ENCODE measurements at places on chromosomes 11 and 22.
A peak's percentile ranks its signal among the peaks of the same experiment; 100 is the strongest.

DNA sequence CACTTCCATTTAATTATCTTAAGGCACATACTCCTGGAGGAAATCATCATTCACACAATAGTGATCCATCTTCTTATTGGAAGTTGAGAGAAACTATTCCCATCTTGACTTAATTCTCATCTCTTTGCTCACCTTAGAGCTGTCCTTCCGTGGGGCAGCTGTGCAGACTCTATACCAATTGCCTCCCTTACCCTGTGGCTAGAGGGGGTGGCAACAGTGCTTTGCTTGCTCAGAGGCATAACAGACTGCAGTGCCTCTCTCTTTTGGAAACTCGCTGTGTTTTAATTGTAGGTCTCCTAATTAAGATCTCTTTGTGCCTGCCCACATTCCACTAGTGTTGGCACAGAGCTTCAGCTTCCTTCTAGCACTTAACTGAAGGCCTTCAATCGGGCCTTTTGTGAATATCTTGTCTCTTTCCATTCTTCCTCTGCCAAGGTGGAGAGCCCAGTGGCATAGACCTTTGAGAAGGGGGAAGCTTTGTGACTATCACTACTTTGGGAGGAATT is 5.5 kb downstream of the KMT2A start:
- DNase-seq = no peak

DNA sequence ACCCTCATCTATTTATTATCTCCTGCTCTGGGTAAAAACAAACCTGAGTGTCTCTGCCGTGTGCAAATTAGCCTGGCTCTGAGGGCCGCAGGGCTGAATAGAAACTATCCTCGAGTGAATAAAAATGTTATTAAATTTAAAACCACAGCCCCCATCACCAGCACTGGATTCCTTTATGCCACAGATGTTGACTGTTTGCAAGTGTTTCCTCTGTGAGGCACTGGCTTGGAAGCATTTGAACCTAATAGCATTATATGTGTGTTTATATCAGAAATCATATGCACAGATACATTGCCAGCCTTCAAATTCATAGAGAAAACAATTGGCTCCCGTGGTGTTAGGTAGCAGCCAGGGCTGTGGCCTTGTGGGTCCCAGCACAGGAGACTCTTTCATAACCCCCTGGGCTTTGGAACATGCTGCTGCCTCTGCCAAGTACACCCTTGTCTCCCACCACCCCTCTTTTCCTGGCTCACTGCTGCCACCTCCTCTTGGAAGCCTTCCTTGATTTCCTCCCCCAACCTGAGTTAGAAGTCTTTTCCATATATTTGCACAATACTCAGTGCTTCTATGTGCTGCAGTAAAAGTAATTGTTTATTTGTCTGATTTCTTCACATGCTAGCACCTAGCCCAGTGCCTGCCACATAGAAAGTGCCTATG is 294.4 kb downstream of the DDX10 start:
- no peak for DNase-seq

DNA sequence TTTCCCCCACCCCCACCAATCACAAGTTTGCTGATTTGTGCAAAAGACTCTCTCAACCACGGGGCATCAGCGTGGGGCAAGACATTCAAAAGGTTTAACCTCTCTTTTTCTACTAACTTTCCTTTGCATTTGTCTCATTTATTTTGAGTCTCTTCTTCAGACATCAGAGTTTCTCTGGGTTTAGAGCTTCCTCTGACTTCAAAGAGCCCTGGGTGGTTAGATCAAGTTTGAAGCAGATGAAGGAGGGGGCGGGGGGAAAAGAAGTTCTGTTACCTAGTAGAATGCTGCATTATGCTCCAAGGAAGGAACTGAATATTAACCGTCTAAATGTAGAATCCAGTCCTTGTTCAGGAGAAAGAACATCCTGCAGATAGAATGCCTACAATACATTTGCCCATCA is 24.5 kb downstream of the GAS2 start:
- DNase-seq = no peak

DNA sequence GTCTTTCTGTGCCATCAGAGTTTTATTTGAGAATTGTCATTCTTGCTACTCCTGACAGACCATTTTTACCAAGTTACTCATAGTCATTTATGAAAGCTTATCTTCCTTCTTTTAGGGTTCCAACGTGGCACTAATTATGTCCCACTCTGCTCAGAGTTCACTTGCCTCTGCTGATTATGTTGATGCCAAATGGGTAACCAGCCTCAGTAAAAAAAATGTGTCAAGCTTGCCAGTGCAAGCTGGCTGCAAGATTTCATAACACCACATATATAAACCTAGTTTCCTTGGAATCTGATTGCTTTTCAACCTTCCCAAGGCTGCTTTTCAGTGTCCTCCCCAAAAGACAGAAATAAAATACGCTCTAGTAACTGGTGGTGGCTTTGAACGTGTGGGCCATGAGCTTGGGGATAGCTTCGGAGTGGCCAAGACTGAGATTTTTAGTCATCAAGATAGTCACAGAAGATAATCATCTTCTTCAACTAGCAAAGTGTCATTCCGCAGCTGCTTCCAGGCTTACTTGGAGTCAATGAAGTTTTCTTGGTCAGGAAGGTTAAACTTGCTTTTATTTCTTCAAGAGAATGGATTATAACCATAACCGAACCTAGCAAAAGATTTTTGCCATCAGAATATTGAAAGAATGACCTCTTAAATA is 29.5 kb upstream of the APOA1 start:
- no peak for DNase-seq

DNA sequence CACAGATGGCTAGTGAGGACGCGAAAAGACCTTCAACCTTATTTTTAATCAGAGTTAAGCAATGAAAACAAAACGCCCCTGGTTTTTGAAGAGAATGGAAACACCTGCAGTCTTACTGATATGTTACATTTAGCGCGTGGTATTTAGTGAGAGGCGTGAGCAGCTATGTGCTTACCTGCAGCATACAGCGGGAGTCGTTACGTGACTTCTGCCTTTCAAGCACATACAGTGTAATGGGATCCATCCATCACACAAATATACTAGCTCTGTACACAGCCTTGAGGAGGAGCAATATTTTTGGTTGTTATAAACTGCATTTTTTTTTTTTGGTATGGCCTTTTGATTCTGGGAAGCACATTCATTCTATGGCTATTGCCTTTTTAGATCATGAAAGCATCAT is 5.5 kb downstream of the KRTAP5-2 start:
- DNase-seq = no peak

DNA sequence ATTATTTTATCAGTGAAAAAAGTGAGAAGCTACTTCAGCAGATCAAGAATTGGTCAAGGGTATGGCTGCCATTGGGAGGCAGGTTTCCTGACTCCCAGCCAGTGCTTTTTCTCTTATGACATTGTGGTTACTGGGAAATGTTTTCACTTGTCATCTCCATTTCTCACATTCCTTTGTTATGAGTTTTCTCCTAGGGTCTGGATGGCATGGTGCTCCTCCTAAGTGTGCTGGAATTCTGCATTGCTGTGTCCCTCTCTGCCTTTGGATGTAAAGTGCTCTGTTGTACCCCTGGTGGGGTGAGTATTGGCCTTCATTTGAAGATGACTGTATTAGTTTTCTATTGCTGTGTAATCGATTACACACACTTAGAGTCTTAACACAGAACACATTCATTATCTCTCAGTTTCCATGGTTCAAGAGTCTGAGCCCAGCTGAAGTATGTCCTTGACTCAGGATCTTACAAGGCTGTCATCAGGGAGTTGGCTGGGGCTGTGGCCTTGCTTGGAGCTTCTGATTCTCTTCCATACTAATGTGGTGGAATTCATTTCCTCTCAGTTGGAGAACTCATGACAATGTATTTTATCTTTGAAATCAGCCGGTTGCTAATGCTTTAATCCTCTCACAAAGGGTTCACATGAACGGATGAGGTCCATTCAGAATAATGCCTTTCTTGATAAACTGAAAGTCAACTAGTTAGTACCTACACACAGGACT is 21.0 kb upstream of the MS4A6E start:
- peak; percentile 3 for DNase-seq

DNA sequence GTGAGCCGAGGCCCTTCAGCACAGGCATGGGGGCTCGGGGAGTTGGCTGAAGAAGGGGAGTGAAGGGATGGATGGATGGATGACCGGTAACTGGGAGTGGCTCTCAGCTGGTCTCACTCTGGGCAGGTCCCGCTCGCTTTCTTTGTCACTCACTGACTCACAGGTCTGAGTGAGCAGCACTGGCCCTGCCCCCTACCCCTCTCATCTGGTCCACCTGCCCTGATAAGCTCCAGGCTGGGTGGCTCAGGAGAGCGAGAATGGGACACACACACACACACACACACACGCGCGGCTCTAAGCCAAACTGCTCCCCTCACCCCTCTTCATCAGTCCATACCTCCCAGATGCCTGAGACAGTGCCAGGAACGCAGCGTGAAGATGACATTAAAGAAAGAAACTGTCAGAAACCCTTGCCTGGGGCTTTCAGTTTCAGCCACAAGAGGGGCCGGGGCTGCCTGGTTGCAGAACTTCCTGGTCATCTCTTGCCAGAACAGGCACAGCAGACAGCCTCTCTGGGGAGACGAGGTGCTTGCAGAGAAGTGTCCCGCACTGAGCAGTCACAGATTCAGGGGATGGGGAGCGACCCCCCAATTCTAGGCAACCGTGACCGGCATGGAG is 16.5 kb upstream of the SHISAL1 start:
- DNase-seq = no peak

DNA sequence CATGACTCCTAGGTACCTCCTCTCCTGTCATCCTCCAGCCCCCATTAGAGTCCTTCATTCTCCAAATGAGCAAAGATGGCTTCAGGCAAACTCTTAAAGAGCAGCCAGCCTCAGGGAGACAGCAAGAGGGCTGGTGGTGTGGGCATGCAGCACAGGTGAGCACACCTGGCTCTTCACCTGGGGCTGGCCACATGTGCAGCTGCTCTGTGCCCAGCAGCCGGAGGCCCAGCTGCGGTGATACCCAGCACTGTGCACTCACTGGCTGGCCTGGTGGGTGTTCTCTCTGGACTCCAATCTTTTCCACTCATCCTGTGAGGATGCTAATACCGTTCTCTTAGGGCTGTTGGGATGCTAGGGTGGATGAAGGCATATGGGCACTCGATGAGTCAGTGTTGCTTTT is 106.1 kb upstream of the PARVA start:
- no peak for DNase-seq

- DNase-seq = no peak
Observed at GRCh38 chr11:79157738-79158137, 283.1 kb downstream of the TENM4 start.

GRCh38 chr11:132846075-132846474 is 686.2 kb downstream of the OPCML start:
- DNase-seq = no peak

- DNase-seq = no peak
Observed at GRCh38 chr11:33646629-33647028, 54.0 kb downstream of the C11orf91 start.

GRCh38 chr11:795634-796564 is 2.2 kb downstream of the SLC25A22 start:
- no peak for DNase-seq

DNA sequence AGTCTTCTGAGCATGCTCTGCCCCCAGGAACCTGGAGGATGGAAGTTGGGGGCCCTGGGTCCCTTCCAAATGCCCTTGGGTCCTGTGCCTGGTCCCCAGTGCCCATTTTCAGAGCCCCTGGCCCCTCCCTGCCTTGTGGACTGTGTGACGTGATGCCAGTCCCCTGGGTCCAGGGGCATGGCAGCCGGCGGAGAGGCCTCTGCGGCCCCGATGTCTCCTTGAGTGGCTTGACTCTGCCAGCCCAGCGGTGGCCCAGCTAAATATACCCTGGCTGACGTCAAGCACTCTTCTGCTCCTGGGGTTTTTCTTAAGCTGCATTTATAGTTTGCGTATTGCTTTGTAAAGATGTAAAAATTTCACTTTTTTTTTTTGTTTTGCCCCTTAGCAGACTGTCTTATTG is 35.2 kb upstream of the PARVG start:
- DNase-seq = no peak

- DNase-seq = no peak
Observed at GRCh38 chr11:132408877-132409276, 1038.5 kb downstream of the NTM start.

Measured in HS-5 (cell line).